Mammary epithelial cell (primary cell): ENCODE measurements at places on chromosomes 1 and 21.

DNA sequence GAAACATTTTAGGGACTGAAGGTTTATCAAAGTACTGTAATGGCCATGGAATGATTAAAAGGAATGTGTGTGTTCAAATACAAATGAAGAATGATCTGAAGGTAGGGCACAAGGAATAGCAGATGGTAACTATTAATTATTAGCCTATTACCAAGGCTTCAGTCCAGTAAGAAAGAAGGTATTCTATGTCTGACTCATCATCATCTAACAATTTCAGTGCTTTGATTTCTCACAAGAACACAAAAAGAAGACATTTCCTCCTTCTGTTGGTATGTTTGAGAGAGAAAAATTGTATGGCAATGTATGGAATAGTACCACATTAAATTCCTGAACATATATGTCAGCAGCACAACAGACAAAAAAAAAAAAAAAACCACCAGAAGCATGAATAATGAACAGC, 57.5 kb downstream of the TYW3 start:
- no peak for DNase-seq

DNA sequence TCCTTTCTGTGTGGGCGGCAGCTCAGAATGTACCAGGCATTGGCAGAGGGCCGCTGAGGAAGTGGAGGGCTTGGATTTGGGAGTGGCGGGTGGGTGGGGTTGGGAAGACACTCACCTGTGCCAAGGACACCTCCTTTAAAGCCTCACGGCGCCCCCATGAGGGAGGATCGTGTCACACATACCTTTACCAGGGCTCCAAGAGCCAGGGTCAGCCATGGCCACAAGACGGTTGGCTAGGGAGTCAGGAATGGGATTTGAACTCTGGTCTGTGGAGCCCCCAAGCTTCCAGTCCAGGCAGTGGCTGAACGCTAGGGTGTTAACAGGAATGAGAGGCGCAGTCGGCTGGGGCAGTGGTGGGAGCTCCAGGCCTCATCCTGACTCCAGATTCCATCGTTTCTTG, 4.6 kb downstream of the NBL1 start:
- no peak for DNase-seq

DNA sequence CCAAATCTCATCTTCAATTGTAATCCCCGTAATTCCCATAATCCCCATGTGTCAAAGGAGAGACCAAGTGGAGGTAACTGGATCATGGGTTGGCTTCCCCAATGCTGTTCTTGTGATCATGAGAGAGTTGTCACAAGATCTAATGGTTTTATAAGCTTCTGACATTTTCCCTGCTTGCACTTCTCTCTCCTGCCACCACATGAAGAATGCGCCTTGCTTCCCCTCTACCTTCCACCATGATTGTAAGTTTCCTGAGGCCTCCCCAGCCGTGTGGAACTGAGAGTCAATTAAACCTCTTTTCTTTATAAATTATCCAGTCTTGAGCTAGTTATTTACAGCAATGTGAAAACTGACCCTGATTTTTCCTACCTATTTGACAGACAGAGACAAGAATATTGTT, 162.5 kb upstream of the SYT6 start:
- no peak for DNase-seq

- DNase-seq, result no peak
Measured at GRCh38 chr1:21605964-21606705, 63.0 kb downstream of the RAP1GAP start.

DNA sequence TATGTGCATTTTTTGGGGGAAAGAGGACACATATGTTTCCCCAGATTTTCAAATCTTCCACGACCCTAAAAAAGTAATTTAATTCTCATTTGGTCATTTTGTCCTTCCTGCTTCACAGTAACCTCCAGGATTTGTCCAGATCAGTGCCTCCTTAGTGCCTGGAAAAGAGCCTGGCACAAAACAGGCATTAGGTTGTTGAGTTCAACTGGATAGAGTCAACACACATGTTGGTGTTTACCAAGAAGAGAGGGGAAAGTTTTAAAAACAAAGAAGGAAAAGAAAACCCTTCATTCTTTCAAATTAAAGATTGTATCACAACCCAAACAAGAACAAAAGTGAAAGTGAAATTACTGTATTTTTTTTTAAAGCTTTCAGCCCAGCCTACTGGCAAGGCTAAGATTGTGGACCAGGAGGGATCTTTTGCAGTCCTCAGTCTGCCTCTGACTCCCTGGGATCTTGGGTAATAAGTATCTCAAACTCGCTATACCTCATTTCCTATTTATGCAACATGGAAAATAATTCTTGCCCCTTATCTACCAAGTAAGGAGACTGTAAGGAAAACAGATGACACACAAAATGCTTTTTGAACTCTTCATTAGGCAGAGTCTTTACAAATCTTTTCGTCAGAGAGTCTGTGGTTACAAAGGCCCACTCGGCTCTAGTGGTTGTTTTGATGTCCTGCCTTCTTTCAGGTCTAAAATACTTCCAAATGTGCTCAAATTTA, 57.8 kb downstream of the ZNF281 start:
- DNase-seq, result peak; percentile 55

- no peak for DNase-seq
Measured at GRCh38 chr21:39094847-39095579, 88.2 kb downstream of the PSMG1 start.

DNA sequence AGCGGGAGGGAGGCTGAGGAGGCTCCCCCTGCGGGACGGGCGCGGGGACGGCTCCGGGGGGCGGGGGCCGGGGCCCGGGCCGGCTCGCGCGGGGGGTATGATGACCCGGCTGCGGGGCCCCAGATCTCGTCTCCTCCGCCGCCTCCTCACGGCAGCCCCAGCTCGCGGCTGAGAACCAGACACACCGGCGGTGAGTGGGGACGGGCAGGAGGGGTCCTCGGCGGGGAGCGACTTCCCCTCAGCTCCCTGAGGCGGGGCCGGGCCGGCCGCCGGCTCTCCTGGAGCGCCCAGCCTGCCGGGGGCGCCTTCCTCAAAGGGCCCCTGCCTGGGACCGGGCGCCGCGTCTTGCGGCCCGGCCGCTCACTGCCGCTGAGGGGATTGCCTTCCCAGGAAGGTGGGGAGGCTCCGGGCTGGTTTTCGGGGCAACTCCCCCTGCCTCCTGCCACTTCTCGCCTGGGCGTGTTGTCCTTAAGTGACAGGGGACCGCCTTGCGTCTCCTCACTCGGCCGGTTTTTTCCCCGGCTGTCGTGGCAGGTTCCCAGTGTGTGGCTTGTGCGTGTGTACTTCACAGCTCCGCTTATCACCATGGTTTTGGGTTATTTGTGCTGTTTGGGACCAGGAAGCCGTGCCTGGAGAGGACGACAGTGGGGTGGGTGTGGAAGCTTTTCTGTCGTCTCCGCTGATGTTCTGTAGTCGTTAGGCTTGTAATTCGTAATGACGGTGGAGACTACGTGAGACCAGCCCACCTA, 800 bp downstream of the HIPK1 start:
- DNase-seq, result peak; percentile 44

DNA sequence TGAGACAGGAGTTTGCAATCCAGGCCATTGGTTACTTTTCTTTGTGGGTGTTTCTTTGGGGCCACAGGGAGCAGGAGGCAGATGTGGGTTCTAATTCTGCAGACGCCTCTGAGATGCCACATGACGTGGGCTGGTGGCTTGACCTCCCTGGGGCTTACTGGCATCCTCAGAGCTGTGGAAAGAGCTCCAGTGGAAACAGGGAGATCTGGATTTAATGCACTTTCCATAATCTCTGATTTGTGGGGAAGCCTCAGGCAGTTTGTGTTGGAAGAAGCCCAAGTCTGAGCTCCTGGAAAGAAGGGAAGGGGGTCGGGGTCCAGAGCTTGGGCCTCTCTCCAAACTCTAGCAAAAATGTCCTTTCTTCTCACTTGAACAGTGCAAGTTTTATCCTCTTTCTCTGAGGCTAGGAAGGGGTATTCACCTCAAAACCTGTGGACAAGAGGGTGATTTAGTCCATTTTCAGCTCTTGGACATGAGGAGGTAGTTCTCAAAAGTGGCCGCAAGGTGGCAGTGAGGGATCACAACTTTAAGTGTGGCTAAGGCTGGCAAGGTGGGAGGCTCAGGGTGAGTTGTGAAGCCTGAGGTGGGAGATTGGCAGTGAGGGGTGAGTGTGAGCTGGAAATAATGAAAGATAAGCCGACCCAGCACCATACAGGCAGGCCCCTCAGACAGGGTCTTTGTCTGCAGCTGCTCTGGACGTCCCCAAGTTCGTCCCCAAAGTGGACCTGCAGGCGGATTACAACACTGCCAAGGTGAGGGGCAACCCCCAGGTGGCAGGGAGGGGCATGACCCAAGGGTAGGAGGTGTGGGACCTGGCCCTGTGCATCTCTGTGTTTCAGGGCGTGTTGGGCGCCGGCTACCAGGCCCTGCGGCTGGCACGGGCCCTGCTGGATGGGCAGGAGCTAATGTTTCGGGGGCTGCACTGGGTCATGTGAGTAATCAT, 9.2 kb downstream of the IKBKE start:
- DNase-seq, result peak; percentile 49

GRCh38 chr21:46605767-46606426, 1.0 kb upstream of the S100B start:
- no peak for DNase-seq

DNA sequence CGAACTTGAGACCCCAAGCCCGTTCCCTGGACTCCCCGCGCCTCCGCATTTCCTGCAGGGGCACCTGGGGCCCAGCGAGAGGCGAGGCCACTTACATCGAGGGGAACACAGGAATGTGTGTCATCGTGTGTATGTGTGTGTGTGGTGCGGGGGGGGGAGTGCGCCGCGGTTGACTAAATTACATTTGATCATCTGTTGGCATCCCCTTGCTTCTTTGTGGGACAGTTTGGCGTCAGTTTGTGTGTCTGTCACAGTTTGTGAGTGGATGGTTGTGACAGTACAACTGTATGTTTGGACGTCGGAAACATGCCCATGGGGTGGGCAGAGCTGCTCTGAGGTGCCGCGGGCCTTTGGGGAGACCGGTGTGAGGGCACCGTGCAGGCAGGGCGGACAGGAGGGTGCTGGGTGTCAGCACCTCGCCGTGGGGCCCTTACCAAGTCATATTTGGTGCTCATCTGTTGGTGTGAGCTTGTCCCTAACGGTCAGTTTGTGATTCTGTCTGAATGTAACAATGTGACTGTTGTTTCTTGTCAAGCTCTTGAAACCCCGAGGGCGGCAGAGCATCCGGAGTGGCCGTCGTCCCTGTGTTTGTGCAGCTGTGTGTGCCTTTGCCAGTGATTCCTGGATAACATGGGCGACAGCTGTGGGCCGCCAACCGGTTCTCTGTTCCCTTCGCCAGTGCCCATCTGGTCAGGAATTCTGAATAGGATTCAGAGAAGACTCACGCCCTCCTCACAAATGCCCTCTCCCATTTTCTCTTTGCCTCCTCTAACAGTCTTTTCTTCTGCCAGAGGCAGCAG, 899 bp downstream of the OPRD1 start:
- no peak for DNase-seq

DNA sequence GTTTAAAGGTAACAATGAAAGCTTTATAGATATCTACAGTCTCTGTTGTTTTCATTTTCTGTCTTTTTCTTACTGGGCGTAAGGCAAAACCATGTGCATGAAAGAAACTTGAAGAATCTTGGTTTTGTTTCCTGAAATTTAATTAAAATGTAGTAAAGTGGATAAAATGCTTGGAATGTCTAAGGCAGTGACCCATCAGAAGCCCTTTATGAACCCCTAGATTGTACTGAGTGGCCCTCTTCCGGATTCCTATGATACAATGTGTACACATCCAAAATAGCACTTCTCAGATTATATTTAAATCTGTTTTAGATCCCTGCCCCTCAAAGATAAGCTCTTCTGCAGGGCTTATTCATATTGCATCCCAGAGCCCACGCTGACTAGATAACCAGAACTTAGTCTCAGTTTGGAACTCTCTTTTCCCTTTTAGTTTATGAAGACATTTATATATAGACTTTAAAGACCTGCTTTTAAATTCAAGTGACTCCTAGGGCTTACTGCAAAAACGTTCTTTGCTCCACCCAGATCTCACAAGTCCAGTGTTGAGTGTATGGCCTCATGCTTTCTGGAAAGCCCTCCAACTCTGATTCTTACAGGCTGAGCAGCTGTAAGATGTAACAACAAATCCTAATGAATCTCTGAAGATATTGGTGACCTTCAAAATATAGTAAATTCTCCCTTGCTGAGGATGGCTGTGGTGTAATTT, 142.9 kb downstream of the LRRC7 start:
- no peak for DNase-seq

DNA sequence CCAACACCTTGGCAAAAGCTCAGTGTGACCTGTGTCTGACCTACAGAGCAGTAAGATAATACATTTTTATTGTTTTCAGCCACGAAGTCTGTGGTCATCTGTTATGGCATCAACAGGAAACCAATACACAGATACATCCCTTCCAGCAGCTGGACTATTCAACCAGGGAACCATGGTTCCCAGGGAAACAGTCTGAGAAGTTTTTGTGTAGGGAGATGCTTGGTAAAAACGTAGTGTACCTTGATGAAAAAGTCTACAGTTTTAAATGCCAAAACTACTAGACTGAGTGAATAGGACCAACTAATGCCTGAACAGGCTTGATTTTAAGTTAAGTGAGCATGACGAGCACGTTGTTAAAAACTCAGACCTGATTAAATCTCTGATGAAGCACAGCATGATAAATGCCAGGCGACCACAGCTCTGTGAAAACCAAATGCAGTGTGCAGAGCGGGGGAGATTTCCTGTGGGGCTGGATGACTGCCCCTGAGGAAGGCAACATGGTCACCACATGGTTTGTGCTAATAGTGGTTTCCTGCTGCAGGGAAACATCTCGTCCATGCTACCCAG, 228.9 kb downstream of the TNR start:
- DNase-seq, result peak; percentile 30

DNA sequence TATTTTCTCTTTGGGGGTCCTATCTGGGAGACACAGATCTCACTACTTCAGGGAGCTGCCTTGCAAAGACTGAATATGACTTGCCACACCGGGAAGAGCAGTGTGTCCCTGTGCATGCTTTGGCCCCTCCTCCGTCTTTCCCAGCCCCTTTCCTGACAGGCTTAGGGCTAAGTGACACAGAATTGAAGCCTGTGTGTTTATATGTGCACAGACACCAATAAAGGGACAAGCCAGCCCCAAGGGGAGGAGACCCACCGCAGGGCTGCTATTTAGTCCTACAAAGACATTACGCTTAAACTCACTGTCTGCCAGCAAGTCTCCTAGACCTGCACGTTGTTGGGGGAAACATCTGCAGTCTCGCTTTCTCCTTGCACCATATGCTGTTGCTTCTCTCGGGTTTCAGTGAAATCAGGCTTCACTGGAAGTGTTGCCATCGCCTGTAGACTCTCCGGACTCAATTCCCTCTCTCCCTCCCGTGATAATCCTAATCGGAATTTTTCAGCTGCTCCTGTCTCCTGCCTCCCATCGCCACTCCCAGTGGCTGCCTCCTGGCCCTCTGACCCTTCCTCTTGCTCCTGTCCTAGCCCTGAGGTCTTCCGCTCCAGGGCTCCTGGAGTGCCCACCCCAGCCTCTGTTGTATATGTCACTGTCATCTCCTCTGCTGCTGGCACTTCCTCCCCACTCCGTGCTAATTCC, 58.5 kb upstream of the LRRC53 start:
- no peak for DNase-seq
